Fibroblast of the aortic adventitia (primary cell): ENCODE measurements at places on chromosomes 6 and 20. TPM values are rescaled to one million over a fixed set of nuclear protein-coding genes. Genes with fewer than 3 reads are reported as not detected.

HLA-DQA2 gene
- not detected in 2 replicates for total RNA-seq

DNA sequence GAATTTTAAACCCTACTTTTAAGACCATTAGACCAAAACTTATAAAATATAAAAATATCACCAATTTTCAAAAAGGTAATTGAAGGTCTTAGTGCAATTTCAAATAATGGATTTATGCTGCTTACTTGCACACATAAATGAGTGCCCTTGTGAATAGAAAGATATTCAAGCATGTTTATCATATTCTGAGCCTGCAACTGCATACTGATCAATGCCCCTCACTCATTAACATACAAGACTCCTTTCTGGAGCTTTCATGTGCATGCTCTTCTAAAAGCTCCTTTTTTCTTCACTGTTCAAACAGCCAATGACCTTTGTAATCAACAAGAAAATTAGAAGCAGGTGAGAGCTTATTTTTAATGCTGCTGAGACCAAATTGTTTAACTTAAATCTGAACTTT is 1139.3 kb downstream of the HACE1 start:
- no peak for DNase-seq

DNA sequence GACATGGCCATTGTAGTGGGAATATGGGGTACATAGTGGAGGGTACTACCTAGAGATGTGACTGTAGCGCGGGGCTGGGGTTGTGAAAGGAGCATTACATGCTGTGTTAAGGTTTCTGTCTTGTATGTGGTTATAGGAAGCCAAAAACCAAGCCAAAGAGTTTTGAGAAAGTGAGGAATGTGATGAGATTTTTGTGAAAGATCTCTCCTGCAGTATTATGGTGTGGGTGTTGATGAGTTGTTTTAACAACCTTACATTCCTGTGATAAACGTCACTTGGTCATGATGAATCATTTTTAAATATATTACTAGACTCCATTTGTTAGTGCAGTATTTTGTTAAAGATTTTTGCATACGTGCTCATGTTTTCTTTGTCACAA is 48.9 kb downstream of the ZFAND3 start:
- DNase-seq: peak; percentile 78

DNA sequence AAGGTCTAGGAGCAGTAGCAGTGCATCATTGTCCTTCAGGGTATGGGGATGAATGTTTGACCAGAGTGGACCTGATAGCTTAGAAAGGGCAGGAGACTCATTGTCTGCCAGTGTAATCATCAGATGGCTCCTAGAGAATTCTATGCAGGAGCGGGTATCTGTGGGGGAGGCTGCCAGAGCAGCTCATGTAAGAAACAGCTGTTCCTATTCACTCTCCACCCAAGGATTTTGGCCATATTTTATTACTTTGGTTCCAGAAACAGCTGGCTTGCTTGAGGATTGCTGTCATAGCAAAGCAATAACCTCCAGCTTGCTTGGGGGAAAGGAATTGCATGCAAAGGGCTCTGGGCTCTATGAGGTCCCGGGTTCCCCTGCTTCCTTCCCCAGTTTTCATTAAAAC is 44.1 kb downstream of the RALY start:
- peak; percentile 92 for DNase-seq

DNA sequence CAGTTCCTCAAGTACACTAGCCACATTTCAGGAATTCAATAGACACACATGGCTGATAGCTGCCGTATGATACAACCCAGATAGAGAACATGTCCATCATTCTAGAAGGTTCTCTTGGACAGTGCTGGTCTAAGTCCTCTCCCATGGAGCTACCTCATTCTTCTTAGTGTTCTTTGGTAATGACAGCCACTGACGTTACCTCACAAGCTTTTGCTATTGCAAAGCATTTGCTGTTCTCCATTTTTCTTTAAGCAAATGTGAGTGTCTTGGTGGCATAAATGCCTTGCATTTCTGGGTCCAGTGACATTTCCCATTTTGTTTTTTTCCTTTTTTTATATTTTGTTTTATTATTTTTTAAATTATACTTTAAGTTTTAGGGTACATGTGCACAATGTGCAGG is 8.3 kb upstream of the CEBPB start:
- DNase-seq: no peak

DNA sequence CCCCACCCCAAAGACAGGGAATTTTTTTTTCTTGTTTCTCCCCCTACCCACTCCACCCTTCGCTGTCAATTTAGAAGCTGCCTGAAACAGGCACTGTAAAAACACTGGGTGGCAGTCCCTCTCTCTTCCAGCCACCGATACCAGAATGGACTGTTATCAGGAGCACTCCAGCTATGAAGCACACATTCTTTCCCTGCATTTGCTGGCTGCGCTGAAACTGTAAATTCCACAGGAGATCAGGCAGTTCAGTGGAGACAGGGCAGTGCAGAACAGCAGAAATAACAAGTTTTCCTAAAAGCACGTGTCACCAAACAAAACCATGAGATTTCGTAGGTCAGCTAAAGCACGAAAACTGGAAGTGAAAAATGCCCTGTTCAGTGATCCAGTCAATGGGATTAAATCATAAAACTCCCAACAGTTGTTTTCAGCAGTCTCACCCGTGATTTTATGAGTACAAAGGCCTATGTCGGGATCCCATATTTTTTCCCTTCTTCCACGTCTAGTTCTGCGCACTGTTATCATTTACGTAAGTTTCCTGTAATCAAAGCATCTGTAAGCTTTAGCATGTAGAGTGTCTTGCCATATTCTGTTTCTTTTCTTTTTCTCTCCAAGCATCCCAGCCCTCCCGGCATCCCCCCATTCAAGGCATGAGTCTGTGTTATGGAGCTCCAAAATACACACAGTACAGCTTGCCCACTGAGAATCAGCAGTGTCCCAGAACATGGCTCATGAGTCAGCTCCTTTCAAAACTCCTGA is 359.9 kb upstream of the EPHA7 start:
- peak; percentile 85 for DNase-seq

DNA sequence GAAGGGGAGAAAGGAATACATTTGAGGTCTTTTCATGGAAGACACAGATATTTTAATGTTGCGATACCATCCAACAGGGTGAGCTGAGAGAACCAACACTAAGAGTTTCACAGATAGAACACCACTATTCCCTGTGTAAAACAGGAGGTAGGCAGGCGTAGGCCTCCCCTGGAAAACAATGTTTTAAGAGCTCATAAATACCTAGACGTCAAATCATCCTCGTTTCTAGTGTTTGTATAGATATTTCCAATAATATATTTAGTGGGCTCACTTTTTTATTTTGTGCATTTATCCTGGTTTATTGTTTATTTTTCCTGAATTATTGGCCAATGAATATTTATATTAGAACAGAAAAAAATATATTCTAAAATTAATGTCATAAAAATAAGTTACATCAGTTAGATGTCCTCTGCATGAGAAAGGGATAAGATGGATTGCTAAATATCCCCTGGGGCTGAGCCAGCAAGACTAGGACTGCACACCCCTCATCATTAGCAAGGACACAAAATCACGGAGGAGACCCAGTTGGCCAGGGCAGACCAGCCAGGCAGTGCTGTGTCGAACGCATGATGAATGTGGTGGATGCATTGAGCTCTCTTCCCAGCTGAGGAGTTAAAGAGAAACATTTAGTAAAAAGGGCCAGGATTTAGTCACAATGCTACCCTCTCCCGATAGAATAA is 380.5 kb downstream of the C6orf118 start:
- DNase-seq: no peak

- peak; percentile 70 for DNase-seq
These were observed 33.4 kb downstream of the PLN start for GRCh38 chr6:118581489-118581959.

IL17A gene
- total RNA-seq: not detected in 2 replicates

DNA sequence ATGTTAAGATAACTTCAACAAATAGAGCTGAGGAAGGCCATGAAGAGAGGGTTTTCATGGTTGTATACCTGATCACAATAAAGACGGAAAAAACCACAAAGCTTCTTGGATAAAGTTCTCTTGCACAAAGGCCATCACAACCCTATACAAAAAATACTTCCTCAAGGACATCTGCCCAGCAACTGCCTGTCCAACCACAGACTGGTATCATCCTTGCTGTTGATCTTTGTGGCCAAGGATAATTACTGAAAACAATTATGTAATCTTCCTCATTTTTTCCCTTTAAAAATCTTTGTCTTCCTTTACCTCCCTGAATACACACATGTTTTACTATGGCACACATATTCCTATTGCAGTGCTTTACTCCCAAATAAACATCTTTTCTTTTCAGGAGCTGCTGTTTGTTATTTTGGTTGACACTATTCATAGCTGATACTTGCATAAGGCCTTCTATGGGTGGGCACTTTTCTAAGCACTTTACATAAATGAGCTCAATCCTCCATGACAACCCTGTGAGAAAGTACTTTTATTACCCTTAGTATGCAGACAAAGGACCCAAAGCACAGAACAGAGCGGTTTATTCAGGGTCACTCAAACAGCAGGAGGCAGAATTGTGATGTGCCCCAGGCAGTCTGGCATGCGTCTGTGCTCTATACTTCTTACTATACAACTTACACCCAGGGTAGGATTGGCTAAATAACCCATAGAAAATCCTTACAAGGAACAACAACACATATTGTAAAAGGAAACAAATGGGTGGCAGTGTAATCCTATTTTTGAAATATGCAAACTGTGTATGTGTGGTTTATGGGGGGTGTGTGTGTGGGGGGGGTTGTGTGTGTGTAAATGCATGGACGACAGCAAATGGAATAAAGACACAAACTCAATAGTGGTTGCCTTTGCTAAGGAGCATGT is 35.1 kb downstream of the SNRNP48 start:
- no peak for DNase-seq

DNA sequence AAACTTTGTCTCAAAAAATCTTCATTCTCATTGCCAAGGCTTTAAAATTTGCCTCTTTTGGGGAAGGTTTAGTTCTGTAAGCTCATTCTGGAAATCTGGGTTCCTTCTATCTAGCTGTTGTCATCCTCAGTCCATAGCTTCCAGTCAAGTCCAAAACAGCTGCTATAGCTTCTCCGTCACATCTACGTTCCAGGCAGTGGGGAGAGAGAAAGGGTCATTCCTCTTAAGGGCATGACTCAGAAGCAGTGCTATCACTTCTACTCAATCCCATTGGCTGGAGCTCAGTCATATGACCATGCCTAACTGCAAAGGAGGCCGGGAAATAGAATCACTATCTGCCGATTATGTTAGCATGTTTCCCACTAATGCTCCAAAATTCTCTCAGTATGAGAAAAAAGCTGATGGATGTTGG is 141.4 kb upstream of the PTPN1 start:
- DNase-seq: peak; percentile 34
